SK-N-DZ (cell line): ENCODE measurements at places on chromosomes 5 and 9.
A peak's percentile ranks its signal among the peaks of the same experiment; 100 is the strongest.

DNA sequence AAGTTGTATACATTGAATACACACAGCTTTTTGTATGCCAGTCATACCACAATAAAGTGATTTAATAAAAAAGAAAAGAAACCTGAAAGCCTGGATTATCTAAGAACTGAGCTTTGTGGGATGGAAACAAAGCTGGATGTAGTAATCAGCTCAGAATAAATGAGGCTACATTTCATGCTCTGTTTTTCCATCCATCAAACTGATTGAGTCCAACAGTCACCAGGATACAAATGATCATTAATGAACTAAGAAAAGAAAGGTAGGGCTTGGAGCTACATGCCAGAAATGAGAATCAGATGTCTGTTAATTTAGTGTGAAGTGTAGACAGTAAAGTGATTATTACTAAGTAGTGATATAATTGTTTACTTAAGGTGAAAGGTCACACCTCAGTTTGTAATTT is 109.8 kb upstream of the TARS1 start:
- DNase-seq = no peak

DNA sequence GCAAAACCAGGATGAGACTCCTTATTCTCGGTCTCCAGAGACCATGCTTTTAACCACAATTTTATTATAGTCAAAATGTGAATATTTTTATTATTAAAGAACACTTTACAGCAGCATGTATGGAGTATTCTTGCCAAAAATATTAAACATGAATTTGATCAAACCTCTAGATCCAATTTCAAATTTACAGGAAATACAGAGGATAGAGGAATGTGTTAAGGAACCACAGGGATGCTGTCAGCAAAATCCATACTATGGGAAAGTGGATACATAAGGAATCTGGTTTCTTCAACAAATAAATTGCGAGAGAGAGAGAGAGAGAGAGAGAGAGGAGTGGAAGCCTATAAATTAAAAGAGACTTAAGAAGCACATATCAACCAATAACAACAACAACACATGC is 348.2 kb upstream of the NUDT12 start:
- no peak for DNase-seq

- DNase-seq = no peak
Observed at GRCh38 chr9:119264165-119264564, 105.1 kb downstream of the BRINP1 start.

- no peak for DNase-seq
Observed at GRCh38 chr5:33118761-33119415, 321.9 kb upstream of the TARS1 start.

DNA sequence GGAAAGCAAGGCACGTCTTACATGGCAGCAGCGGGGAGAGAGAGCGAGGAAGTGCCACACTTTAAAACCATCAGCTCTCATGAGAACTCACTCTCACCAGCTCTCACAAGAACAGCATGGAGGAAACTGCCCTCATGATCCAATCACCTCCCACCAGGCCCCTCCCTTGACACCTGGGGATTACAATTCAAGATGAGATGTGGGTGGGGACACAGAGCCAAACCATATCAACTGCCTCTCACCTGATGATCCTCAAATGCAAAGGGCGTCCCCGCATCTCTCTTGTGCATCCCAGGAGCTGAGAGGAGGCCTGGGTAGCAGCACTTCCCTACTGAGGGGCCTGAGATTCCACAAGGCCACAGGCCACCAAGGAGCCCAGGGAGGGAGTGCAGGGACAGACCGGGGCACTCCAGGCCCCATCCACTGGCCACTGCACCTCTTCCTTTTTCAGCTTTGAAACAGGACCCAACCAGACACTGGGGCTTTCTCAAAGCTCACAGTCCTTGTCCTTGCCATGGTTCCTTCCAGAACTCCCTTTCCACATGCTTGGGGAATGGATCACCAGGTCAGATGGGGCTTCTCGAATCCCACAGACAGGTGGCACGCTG is 54.5 kb upstream of the IL17B start:
- no peak for DNase-seq

- peak; percentile 7 for DNase-seq
Observed at GRCh38 chr5:54302267-54302687, 8.1 kb downstream of the ARL15 start.
